ENCODE measurements at places on chromosomes 13 and 19.

DNA sequence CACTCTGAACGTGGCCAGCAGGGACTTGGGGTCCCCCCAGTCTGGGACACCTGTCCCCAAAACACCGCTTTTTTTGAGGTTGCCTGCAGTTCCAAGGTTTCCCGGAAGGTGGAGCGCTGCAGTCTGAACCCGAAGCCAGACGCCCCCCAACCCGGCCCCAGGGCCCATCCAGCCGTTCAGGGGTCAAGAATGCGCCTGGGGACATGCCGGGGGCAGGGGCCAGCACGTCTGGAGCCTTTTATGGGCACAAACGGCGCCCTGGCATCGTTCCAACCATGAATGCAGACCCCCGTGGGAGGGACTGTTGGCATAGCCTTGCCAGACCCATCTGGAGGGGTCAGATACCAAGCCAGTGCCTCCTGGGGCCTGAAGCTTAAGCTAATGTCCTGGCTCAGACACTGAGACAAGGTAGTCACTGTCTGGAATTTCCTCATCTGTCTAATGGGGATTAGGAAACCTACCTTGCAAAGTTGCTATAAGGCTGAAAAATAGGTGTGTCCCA lies 6.9 kb downstream of the S1PR5 start:
- peak; percentile 47 for DNase-seq

DNA sequence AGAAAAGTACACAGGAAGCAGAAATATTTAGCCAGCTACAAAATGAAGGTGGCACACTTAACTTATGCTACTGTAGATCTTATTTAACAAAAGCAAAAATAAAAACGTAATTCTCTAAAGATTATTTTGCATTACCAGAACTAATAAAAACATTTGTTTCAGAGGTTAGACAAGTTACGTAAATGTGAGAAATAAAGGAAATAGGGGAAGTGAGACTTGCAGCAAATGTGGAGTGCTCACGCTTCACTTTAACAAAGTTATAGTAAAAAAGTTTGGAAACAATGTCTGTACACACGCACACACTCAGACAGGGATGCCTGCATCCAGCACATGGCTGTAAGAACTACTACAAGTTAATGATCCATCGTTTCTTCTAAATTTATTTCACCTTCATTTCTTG lies 83.7 kb downstream of the NALCN start:
- no peak for DNase-seq

GRCh38 chr13:27523346-27524073 lies 73.1 kb upstream of the MTIF3 start:
- DNase-seq: no peak

- DNase-seq: no peak
Measured at GRCh38 chr19:43789029-43789428, 8.3 kb upstream of the KCNN4 start.

DNA sequence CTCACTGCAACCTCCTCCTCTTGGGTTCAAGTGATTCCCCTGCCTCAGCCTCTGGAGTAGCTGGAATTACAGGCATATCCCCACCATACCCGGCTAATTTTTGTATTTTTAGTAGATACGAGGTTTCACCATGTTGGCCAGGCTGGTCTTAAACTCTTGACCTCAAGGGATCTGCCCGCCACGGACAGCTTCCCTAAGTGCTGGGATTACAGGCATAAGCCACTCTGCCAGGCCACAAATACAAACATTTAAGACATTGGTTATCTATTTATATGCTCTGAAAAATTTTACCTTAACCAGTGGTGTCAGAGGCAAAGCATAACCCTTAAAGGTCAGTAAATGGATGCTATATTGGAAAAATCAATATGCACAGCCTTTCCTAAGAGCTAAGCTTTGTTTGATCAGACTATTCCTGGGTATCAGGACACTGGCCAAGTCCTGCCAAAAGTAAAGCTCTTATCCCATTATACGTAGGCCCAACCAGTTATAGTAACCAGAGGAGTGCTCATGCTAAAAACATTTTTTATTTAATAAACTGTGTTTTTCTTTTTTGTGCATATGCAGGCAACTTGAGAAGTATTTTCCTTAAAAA lies 56.4 kb upstream of the STARD13 start:
- no peak for DNase-seq

- DNase-seq: no peak
Measured at GRCh38 chr13:75541287-75541686, 3.6 kb upstream of the COMMD6 start.

All from stimulated activated CD8-positive, alpha-beta memory T cell treated with anti-CD3 and anti-CD28 coated beads, Interleukin-4, amount 100 ng/mL, for 24 hours (primary cell).